Iris pigment epithelial cell (primary cell): ENCODE measurements at places on chromosomes 6 and 20.
A peak's percentile ranks its signal among the peaks of the same experiment; 100 is the strongest.

DNA sequence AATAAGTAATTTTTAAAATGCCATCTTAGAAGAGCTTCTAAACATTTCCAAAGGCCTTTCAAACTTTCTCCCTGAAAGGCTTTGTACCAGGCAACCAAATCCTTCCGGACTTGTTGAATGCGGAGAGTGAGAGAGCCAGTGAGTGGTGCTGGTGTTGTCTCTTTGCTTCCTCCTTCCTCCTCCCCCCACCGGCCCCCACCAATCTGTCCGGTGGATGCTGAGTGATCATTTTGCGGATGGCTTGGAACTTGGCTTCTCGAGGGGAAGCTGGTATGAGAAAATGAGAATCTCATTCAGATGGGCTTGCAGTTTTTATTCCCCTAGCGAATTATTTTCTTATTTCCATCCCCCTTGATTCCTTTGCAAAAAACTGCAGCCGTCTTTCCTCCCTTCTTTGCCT, 97.3 kb downstream of the ANKRD60 start:
- DNase-seq: peak; percentile 69

DNA sequence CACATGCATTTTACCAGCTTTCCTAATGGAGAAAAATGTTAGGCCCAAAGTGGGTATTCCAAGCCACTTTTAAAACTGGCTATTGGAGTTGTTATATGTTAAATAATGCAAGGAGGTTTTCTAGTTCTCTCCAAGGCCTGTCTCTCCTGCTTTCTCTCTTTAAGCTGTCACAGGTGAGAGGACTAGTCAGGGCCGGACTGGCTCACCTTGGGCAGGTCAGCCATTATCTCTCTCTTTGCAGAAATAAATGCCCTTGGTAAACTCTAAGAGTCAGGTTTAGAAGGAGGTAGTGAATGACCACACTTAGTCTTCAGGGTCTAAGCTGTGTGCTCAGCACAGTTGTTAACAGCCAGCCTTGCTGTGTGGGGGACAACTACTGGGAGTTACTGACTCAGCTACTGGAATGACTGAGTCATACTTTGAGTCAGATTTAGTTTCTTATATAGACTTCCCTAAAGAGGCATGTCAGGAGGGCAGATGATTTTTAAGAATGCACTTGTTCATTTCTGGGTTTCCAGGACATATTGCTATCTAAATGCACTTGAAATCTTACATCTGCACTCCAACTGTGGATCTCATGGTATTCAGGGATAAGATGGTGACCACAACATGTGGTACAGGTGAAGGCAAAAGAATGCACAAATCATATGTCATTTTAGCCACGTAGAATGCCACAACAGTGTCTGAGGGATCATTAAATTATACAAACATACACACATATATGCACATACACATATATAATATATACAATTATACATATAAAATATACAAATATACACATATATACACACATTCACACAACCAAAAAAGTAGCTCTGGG, 719.4 kb downstream of the EPM2A start:
- DNase-seq: peak; percentile 95

DNA sequence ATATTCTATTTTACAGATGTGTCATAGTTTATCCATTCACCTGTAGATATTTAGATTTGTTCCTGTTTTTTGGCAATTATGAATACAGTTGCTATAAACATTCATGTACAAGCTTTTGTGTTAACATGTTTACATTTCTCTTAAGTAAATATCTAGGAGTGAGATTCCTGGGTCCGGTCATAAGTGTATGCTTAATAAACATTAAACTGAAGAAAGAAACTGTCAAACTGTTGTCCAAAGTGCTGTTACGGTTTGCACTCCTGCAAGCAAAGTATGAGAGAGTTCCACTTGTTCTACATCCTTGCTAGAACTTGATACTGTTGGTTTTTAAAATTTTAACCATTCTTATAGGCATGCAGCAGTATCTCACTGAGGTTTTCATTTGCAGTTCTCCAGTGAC, 138.6 kb downstream of the RALGAPA2 start:
- DNase-seq: no peak

DNA sequence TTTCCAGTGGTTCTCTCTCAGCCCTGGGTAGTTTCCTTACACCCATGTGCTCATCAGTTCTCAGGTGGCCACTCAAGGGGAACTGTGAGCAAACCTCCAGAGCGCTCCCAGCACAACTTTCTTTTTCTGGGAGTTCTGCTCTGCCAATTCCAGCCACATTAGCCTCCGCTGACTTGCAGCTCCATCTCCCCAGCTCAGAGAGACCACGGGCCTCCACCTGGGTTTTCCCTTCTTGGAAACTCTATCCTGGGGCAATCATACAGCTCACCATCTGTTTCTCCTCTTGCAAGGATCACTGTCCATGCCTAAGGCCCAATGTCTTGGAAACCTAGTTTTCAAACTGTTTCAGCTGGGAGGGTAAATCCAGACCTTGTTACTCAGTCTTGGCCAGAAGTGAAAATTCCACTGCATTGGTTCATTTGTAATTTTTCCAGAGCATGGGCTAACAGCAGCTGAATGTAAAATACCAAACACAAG, 129.9 kb downstream of the EYA2 start:
- DNase-seq: no peak

- DNase-seq: peak; percentile 37
Observed at GRCh38 chr6:44285552-44286284, 15.5 kb downstream of the TMEM151B start.
